Stimulated activated CD4-positive, alpha-beta T cell treated with anti-CD3 and anti-CD28 coated beads, Interleukin-1b, Interleukin-23, amount 100 ng/mL, for 48 hours (primary cell): ENCODE measurements at places on chromosomes 7 and 10.
A peak's percentile ranks its signal among the peaks of the same experiment; 100 is the strongest.

DNA sequence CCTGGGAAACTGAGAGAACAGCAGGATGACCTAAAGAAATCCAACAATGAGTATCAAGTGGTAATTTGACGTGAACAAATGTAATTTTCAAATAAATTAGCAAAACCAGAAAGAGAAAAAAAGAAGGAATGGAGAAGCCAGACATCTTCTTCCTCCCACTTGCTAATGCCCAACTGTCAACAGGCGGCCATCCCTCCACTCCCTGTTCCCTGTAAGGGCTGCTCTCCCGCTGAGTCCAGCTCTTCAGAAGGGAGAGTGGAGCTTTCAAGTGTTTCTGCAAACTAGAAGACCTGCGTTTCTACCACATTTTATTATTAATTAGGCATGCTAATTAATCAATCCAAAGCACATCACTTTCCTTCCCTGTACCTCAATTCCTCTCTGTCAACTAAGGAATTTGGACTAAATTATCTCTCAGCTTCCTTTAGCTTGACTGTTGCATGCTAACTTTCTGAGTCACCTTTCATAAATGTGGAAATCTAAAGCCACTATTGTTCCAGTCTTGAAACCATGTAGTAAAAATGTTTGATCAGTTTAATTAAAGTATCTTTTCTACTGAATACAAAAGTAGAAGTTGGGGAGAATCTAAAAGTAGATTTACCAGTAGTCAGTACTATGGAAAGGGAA, 48.4 kb upstream of the CUL1 start:
- no peak for DNase-seq

- no peak for DNase-seq
These were observed 668.5 kb upstream of the AUTS2 start for GRCh38 chr7:68929781-68930261.

- no peak for DNase-seq
These were observed 218.5 kb downstream of the CXCL12 start for GRCh38 chr10:44166441-44166840.

DNA sequence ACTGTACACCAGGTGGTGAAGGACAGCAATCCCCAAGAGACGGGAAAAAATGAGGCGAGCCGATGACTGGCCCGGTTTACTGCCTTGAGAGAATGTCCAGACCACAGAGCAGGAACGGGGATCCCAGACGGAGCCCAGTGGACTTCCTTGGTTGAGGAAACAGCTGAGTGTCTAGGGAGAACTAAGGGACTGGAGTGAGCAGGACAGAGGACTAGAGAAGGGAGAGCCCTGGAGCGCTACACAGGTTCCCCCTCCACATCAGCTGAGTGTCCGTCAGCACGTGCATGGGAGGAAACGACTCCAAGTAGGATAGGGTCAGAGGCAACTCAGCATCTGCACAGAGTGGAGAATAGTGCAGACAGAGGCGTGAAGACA, 7.1 kb upstream of the WDR86 start:
- no peak for DNase-seq

DNA sequence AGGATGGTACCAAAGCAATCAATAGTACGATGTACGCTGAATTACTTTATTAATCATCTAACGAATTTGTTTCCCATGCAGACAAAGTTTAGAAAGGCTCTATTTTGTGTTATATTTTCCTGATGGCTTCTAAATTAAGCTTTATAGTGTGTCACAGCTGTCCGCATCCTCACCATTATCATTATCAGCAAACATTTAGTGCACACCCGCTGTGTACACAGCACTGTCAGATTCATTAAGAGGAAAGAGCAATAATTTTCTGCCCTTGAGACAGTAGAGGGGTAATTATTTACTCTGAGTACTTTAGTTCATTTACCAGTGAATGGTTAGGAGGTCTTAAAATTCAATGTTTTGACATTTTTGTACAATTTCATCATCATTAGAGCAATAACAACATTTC, 233.3 kb upstream of the PTPRZ1 start:
- DNase-seq, result no peak

- DNase-seq, result no peak
These were observed 614.1 kb upstream of the FZD8 start for GRCh38 chr10:36256166-36256565.

- DNase-seq, result no peak
These were observed 13.3 kb downstream of the ZCCHC24 start for GRCh38 chr10:79431891-79432831.

DNA sequence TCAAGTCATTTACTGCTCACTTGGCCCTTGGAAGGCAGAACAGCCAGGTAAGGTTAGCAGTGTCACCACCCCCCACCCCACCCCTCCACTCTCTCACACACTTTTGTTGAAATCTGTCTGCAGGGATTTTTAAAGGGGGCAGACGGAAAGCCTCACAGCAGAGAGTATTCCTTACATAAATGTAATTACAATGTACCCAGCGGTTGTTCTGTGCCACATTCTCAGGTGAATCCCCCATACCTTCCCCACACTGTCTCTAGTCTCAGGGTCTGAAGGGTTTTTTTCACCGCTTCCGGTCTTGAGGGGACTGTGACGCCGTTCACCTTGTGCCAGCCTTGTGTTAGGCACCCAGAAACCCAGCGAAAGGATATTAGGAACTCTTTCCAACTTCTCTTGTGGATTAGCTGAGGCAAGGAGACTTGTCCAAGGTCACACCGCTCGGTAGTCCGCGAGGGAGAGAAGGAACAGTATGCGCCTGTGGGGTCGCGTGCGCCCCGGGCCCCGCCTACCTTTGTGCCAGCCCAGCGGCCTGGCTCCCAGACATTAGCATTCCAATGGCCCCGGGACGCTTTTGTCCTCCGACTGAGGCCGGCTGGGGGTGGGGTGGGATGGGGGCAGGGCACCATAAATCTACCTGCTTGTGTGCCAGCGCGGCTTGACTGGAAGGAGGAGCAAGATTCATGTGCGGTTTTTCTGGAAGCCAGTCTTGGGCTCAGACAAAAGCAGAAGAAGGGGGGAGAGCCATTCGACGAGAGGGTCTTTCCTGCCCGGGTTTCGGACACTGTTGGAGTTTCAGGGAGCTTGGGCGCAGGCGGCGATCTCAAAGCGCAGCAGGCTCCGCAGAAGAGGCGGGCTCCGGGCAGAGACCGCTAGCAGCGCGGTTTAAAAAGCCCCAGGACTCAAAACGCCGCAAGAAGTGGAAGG, 4.5 kb downstream of the NEUROG3 start:
- DNase-seq, result no peak

GRCh38 chr7:26853788-26854393, 10.5 kb downstream of the SKAP2 start:
- no peak for DNase-seq

DNA sequence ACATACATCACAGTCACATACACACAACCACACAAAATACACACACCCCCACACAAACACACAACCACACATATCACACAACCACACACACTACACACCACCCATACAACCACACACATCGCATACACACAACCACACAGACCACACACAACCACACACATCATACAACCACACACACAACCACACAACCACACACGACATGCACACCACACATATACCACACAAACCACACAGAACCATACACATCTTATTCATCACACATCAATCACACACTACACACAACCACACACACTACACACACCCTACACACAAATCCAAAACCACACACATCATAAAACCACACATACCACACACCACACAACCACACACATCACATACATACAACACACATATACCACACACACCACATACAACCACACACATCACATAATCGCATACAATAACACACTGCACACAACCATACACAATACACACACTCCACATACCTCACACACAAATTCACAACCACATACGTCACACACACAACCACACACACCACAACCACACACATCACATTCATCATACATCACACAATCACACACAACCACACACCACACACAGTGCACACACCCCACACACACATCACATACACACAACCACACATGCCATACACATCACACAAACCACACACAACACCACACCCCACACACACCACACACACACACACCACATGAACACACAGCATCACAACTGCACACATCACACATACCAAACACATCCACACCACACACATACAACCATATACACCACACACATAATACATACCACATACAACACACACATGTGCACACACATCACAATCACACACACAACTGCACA, 30.4 kb downstream of the GPRIN2 start:
- peak; percentile 1 for DNase-seq

- no peak for DNase-seq
These were observed 80.4 kb downstream of the UPF2 start for GRCh38 chr10:11962176-11962575.

- no peak for DNase-seq
These were observed 141.4 kb upstream of the INSYN2A start for GRCh38 chr10:127337801-127338200.

- no peak for DNase-seq
These were observed 33.5 kb downstream of the PLCE1 start for GRCh38 chr10:94027197-94027596.

DNA sequence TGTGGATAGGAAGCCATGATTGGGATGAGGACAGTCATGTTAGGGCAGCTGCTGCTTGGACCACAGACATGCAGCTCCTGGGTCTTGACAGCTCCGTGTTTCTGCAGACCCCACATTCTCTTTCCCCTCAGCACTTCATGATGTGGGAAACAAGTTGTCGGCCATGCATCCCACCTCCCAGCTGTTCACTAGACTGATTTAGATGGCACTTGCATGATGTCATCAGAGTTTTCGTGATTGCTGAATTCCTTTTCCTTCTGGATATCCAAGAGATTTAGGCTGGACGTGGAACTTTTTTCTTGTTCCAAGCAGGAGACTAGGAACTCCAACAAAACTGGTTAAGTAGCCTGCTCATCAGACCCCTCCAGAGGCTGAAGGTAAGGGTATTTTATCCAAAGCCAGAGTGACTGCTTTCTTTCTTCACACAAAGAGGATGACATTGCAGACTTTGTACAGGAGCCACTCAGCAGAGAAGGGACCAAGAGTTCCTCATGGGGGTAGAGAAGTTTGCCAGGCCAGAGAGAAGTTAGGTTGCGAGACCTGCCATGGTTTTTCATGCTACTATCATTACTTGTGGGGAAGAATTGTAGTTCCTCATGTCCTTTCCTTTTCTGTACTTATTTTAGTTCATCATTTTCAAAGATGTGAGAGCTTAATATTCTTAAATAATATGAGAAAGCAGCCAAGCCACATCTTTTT, 117.7 kb upstream of the GJD4 start:
- DNase-seq, result no peak

DNA sequence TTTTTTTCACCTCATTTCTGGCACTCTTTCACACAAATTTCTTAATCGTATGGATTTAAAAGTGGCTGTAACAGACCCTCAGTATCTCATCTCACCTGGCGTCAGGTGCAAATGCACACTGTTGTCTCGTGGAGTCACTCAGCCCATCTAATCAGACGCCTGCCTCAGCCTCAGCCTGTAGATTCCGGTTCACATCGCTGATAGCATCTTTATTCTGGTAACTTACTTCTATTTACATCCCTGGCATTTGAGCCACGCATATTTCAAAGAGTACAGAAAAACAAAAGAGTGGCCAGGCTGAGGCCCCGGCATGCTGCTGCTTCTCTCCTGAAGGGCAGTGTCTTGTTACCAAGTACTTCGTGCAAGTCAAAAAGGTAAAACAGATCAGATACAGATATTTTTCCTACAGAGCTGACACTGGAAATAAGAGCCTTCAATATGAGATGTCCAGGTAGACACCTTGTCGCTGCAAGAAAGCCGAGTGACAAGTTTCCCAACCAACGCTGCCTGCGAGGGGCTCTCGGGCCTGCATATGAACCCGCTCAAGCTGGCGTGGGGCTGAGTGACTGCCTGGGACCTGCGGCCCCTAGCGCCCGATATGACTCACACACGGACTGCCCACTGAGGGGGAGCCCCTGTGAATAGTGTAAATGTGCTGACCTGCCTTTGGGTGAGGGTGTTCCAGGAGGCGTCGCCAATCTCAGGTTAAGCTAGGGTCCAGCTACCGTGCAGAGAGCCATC, 4.3 kb downstream of the VIPR2 start:
- no peak for DNase-seq

- no peak for DNase-seq
These were observed 78.5 kb downstream of the CREB5 start for GRCh38 chr7:28490831-28491230.

DNA sequence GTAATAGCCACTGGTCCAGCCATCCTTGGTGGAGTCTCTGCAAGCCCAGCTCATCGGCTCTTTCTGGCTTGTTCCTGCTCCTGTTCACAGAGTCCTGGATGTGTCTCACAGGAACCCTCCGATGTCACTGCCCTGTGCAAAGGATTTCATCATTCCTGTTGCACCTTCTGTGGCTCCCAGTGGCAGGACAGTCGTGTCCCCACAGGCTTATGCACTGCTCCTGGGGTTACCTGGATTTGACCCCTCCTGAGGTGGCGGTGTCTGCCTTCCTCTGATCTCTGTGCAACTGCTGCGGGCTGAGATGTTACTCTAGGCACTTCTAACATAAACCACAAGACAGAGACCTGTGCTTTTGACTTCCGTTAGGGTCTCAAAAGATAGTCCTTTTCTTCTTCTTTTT, 30.6 kb downstream of the APBB1IP start:
- DNase-seq, result no peak

GRCh38 chr10:8006274-8006999, 48.1 kb upstream of the GATA3 start:
- no peak for DNase-seq

DNA sequence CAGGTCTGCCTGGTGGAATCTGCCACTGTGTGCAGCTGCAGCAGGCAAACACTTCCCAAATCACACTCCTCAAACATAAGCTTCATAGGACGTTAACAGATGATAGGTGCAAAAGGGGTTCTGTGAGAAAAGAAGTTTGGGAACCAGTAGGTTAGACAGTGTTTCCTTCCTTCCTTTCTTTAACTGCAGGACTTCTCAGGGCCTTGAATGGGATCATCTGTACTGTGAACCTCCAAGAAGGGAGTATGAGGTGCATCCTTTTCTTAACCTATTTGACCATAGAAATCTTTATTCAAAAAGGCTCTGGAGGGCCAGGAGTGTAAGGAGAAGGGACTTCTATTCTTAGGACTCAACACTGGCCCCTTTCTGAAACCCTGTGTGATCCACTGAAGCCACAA, 33.0 kb downstream of the CAMK2B start:
- no peak for DNase-seq

GRCh38 chr10:73131301-73131700, 21.0 kb downstream of the NUDT13 start:
- no peak for DNase-seq

DNA sequence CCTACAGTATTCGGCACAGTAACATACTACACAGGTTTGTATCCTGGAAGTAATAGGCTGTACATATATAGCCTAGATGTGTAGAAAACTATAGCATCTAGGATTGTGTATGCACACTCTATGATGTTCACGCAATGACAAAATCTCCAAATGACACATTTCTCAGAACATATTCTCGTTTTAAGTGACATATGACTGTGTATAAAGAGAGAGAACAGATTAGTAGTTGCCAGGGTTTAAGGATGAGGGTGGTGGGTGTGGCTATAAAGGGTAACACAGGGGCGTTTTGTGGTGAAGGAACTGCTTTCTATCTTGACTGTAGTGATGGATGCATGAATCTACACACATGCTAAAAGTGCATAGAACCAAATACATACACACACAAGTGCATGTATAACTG, 101.2 kb downstream of the ARL4A start:
- peak; percentile 4 for DNase-seq
